ENCODE measurements at places on chromosomes 4 and X.
A peak's percentile ranks its signal among the peaks of the same experiment; 100 is the strongest.

DNA sequence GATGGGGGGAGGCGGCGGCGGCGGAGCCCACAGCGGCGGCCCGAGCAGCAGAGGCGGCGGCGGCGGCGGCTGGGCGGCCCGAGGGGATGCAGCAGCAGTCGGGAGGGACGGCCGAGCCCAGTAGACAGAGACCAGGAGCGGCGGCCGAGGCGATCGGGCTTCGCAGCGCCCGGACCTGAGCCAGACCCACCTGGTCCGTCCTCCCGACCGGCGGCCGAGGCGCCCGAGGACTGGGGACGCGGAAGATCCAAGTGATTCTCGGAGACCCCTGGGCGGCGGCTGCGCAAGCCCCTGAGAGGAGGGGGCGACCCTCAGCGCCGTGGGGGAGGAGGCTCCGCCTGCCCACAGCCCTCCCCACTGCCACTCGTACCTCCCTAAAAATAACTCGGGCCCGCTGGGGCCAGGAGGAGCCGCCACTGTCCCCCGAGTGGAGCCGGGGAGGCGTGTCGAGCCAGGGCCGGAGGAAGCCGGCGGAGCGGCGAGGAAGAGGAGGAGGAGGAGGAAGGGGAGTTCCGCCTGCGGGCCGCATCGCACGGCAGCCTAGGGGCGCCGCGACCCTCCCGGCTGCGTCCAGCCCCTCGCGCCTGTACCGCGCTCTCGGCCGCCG, 608 bp downstream of the RAPGEF2 start:
- DNase-seq: peak; percentile 49

- no peak for DNase-seq
Measured at GRCh38 chr4:13298655-13299054, 185.5 kb downstream of the RAB28 start.

DNA sequence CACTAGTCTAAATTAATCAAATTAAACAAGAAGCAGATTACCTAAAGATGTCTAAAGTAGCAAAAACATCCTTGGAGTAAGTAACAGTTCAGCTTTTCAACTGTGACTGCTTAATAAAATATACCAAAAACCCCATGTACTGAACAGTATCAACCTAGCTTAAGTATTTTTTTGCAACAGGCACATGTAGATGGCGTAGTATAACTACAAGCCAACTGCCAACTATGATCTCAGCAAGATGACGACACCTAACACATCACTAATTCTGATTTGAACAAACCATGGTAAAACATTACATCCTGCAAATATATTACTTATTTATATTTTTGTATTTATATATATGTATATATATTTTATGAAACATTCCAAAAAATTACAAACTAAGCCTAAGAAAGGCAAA, 24.5 kb downstream of the DHX15 start:
- no peak for DNase-seq

- DNase-seq: no peak
Measured at GRCh38 chrX:130778773-130779172, 124.2 kb downstream of the ENOX2 start.

GRCh38 chr4:141652161-141652778, 15.9 kb downstream of the IL15 start:
- no peak for DNase-seq

DNA sequence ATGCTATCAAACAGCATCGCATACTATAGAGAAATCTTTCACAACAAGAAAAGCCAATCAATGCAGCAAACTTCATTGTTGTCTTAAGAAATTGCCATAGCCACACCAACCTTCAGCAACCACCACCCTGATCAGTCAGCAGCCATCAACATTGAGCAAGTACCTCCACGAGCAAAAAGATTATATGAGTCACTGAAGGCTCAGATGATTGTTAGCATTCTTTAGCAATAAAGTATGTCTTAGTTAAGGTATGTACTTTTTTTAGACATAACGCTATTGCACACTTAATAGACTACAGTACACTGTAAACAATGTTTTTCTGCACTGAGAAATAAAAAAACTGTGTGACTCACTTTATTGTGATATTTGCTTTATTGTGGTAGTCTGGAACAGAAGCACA, 37.8 kb upstream of the FUNDC1 start:
- no peak for DNase-seq

DNA sequence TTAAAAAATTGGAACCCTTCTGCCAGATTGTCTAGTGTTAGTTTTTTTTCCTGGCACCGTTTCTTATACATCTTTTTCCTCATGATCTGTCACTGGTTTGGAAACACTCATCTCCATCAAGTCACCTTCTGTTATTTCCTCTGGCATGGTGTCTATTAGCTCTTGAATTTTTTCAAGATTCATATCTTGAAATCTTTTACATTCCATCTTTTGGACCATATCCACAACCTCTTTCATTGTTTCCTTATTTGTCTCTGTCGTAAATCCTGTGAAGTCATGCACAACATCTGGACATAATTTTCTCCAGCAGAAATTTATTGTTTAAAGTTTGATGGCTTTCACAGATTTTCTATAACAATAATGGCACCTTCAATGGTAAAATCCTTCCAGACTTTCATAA, 10.2 kb upstream of the TMEM185A start:
- DNase-seq: no peak

- no peak for DNase-seq
Measured at GRCh38 chrX:148610328-148610698, 109.9 kb downstream of the AFF2 start.

DNA sequence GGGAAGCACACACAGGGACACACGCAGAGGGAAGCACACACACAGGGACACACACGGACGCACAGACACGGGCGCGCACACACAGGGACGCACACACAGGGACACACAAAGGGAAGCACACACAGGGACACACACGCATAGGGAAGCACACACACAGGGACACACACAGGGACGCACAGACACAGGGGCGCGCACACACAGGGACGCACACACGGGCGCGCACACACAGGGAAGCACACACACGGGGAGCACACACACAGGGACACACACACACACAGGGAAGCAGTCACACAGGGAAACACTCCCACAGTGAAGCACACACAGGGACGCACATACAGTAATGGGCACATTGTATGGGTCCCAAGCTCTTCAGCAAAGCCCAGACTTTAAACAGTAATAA, 685.3 kb downstream of the TRIML1 start:
- no peak for DNase-seq

DNA sequence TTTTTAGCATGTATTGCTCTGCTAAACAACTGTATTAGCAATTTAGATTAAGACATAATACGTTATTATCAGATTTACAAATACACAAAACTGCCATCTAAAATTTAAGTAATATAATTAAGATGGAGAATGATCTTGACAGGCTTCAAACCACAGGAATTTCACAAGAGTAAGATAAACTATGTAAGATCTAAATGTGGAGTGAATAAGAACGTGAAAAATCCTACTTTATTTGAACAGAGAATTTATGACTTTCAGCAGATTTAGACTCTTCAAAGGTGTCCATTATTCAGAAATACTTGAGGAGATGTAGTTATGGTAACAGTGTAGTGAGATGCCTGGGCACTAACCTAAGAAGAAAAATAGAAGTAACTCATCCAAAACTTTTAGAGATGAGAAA, 73.2 kb downstream of the SLC4A4 start:
- DNase-seq: no peak

DNA sequence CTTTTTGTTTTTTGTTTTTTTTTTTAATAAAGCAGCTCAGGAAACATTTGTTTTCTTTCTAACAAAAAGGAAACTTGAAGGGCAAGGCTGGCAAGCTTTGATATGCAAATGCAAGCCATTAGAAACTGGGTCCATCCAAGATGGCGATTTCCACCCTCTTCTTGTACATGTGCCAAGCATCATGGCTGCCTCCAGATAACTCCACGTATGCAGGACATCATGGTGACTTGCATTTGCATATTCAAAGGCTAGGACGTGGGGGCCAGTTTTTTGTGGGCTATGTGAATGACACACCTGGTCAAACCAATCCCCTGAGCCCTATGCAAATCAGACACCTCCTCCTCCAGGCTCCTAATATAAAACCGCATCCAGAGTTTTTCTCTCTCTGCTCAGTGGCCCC, 692.6 kb downstream of the FAM133A start:
- no peak for DNase-seq

DNA sequence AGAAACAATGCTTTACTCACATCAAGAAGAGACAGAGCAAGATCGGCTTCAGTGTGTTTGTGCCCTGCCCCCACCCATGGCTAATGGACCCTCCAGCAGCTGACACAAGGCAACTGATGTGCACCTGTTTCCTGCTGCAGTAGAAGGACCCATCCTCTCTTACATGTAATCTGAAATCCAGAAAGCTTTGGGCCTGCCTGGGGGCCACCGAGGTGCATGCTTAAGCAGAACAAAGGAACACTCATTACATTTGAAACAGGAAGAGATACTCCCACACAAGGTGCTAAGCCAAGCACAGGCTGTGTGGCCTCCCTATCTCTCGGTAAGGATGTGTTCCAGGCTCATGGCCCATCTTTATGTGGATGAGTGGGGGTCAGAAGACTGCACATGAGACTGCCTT, 338.0 kb downstream of the SPOCK3 start:
- DNase-seq: no peak

GRCh38 chr4:70680934-70681333, 7.4 kb upstream of the UTP3 start:
- no peak for DNase-seq

GRCh38 chrX:14607446-14607985, 78.2 kb downstream of the GLRA2 start:
- DNase-seq: no peak

GRCh38 chr4:53653484-53654053, 62.3 kb upstream of the LNX1 start:
- no peak for DNase-seq

- no peak for DNase-seq
Measured at GRCh38 chr4:123495530-123495929, 98.9 kb downstream of the SPRY1 start.

- no peak for DNase-seq
Measured at GRCh38 chr4:48589098-48589445, 99.0 kb downstream of the ZAR1 start.

- no peak for DNase-seq
Measured at GRCh38 chrX:134551376-134552048, 91.5 kb downstream of the HPRT1 start.

- DNase-seq: no peak
Measured at GRCh38 chrX:37817579-37817978, 29.8 kb downstream of the DYNLT3 start.

DNA sequence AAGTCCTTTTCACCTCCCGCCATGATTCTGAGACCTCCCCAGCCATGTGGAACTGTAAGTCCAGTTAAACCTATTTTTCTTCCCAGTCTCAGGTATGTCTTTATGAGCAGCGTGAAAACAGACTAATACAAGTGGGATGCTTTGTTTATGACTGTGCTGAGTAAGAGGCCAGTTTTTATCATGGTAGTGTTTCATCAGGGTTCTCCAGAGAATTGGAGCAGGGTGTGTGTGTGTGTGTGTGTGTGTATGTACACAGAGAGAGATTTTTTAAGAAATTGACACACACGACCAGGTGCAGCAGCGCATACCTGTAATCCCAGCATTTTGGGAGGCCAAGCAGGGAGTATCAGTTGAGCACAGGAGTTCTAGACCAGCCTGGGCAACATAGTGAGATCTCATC, 34.6 kb upstream of the SLC2A9 start:
- DNase-seq: no peak

DNA sequence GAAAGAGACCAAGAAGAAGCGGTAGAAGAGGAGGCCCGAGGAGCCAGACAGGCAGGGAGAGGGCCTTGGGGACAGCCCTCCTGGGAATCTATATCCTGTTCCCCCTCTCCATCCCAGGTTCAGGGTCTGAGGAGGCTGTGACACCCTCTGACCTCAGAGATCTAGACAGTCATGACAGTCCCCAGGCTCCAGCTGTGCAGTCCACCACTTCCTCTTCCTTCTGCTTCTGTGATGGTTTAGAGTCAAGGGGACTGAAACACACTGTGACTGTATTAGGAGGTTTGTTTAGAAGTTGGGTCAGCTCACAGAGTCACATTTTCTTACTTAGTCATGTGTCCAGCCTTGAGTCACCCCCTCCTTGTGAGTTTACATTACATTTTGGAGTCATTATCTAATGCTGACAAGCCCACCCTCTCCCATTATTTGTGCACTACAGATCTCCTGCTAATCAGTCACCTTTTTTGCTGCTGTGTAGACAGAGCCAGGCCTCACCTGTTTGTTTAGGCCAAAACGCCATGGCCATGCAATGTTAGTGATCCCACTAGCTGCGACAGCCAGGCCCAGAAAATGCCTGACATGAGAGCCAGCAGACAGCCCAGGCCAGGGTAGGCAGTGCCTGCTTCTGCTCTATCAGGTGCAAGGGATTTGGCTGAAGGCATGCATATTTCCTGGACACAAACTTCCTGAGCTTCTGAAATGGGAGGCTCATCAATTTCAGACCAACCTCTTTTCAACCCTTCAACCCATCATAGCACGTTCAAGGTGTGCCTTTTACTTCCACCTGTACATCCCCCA, 26.0 kb downstream of the MANBA start:
- DNase-seq: no peak

GRCh38 chr4:8391972-8392371, 48.6 kb downstream of the ACOX3 start:
- no peak for DNase-seq

DNA sequence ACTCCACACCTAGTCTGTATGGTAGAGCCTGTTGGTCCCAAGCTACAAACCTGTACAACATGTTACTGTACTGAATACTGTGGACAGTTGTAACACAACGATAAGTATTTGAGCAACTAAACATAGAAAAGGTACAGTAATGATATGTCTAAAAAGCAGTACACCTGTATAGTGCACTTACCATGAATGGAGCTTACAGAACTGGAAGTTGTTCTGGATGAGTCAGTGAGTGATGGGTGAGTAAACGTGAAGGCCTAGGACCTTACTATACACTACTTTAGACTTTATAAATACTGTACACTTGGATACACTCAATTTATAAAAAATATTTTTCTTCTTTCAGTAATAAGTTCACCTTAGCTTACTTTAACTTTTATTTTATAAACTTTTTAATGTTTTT, 104.0 kb downstream of the TMA16 start:
- no peak for DNase-seq
